ENCODE measurements at places on chromosomes 12 and 14.

- DNase-seq, result peak; percentile 52
These were observed 8.1 kb downstream of the LGALS3 start for GRCh38 chr14:55136885-55137786.

DNA sequence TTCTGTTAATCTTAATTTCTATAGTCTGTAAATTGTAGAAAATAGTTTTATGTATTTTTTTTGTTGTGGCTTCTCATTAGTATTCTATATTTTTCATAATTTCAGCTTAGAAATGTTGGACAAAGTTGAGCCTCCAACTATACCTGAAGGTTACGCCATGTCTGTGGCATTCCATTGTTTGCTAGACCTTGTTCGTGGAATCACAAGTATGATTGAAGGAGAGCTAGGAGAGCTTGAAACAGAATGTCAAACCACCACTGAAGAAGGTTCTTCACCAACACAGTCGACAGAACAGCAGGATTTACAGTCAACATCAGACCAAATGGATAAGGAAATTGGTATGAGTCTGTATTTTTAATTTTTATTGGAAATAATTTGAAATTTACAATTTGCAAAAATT, 65.7 kb downstream of the MON2 start:
- no peak for DNase-seq

DNA sequence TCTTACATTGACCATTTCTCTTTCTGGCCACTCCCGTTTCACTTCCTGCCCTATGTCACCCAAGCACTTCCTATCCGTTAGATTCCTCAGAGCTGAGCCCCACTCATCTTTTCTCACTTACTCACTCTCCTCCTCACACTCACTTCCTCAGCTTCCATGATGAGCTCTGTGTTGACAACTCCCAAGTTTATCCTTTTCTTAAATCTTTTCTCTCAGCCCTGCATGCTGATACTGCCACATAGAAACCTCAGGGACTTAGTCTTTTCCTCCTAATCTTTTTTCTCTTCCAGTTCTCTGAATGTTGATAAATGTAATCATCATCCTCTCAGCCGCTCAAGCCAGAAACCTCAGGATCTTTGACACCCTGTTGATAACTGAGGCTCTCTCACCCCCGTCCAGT, 99.6 kb downstream of the ANO6 start:
- DNase-seq, result no peak

DNA sequence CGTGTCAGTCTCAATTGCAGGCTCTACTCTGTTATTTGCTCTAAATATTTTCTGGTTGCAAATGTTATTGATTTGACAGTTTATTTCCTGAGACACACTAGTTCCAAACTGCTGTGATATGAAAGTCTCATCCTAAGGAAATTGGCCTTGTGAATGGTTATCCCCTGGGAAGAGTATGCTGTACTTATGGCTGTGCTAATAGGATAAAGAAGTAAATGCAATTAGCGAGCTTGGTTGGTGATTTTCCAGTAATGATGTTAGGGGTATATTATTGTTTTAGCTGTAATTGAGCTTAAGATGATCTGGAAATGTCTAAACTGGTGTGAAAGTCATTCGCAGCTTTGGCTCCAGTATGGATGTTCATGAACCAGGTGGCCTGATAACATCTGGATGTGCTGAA, 197.9 kb downstream of the SUDS3 start:
- no peak for DNase-seq

DNA sequence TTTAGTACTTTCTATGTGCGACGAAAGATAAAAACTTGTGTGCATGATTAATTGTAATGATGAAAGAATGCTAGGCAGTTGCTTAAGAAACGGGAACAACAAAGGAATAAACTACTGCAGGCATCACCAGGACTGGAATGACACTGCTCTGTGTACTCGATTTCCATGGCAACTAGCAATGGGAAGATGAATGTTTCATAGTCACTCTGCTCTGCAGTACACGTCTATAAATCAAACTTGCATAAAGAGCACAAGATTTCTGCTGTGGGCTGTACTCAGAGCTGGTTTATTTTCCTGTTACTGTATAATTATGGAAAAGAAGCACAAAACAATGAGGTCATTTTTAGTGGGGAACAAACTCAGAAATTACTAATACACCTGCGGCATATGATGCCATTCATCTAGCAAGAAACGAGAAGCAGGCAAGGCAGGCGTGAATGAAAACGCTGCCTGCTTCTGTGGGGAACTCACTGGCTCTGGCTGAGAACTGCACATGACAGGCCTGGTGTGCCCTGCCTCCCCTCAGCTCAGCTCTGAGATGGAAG, 41.8 kb downstream of the EFCAB11 start:
- DNase-seq, result peak; percentile 99

- DNase-seq, result peak; percentile 35
These were observed at the start of gene ETFBKMT for GRCh38 chr12:31659087-31659942. ETFBKMT (plus strand) TSS chr12:31659688; CDS start chr12:31661954, 2,266 bp downstream.

DNA sequence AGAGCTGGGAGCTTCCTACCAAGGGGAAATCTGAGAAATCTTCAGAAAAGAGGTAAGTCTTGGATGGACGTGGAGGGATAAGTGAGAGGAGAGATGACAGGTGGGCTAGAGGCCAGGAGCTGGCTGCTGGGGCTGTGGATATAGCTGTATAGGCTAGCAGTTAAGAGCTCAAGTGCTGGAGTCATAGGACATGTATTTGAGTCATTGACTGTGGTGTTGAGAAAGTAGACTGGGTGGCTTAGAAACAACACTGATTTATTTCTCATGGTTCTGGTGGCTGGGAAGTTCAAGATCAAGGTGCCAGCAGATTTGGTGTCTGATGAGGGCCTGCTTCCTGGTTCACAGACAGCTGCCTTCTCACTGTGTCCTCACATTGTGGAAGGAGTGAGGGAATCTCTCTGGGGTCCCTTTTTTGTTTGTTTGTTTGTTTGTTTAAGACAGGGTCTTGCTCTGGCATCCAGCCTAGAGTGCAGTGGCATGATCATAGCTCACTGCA, 151.1 kb upstream of the FUT8 start:
- no peak for DNase-seq

DNA sequence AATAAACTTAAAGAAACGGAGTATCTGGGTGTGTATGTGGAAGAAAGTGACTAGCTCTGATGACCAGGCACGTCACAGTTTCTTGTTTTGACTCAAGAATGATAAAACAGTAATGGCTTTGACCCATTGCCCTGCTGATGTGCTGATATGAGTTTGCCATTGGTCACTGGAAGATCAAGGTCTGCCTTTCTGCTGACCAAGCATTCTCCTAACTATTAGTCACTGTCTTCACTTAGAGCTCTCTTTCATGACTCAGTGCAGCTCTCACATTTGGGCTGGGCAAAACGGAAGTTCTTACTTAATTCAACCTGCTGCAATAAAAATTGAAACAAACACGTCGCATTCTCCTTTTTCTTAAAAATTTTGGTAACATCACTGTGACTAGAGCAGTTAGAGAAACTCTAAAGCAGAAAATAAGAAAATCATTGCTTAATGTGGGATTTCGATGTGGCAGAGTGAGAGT, 366.7 kb downstream of the BTG1 start:
- DNase-seq, result peak; percentile 70

DNA sequence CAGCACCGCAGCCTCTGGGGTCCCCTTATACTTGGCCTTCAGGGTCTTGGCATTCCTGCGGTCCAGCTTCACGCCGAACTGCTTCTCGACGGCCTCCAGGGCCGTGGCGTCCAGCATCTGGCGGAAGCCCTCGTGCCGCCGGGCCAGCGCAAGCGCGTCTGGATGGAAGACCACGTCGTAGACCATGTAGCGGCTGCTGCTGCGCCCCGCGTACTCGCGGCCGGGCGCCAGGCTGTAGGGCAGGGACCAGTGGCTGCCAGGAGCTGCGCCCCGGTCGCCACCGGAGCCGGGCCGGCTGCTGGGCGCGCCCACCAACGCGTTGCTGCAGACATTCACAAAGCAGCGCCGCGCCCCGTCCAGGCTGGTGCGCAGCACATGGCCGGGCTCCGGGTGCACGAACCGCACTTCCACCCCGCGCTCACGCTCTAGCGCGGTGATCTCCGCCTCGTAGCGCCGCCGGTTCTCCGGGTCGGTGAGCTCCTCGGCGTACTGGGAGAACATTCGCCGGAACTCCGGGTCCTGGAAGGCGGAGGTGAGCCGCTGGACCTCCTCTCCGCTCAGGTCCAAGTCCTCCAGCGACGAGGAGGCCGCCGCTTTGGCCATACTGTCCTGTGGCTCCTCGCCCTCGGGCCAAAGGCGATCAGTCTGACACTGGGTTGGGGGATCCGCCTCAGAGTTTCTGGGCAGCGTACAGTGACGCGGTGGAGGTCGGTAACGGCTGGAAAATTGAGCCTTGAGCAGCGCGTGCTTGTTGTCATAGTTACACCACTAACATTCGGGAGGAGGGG, at the start of gene DNAAF2:
DNAAF2 (minus strand) TSS at position 698 of the 788 bp plus-strand sequence; CDS start at position 603, 95 bp downstream.
- no peak for DNase-seq
